Fibroblast of skin of left biceps (primary cell): ENCODE measurements at places on chromosomes 2 and 18.

- DNase-seq, result peak; percentile 12
These were observed 113.0 kb downstream of the DYSF start for GRCh38 chr2:71566372-71566771.

DNA sequence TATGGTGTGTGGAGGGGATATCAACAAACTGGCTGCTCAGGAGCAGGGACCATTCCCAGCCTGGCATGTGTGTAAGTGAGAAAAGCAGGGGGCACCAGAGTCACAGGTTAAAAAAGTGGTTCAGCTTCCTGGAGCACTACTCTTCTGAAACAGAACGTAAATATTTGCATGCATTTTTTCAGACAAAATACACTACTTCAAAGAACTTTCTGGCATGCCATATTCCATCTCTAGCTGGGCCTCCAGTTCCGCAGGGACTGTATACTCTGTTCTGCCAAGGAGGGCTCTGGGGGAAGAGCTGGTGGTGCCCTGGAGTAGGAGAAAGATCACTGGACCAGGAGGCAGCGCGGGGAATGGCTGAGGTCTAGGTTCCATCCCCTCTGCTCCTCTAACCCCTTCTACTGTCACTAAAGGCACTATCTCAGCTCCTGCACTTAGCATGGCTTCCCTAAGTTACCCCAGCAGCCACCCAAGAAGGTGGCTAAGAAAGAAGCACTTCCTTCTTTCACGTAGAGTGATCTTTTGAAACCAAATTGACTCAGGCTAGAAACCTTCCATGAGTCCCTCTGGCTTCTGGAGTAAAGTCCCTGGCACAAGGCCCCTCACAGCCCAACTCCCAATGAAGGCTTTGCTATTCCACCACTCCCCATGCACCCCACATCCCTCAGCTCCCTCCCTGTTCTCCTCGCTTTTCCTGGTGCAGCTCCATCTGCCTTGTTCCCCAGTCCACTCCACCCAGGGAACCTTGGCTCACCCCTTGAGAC lies 57.6 kb upstream of the CABLES1 start:
- no peak for DNase-seq

DNA sequence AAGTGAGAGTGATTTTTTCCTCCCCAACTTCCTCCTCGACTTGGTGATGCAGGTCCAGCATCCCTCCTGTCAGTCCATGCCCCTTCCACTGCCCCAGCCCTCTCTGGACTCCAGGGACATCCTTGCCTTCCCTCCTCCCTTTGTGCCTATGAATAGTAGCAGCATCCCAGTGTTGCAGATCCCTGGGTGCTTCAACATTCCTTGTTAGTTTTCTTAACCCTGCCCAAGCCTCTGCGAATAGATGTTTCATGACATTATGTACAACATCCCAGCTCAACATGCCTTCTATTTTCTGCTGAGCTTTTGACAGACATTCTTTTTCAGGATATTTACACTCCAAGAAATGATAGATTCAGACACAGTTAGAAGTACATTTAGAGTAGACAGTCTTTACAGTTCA lies 35.3 kb upstream of the CCDC150 start:
- no peak for DNase-seq

GRCh38 chr2:235879116-235879515 lies 289.1 kb downstream of the GBX2 start:
- DNase-seq, result no peak

DNA sequence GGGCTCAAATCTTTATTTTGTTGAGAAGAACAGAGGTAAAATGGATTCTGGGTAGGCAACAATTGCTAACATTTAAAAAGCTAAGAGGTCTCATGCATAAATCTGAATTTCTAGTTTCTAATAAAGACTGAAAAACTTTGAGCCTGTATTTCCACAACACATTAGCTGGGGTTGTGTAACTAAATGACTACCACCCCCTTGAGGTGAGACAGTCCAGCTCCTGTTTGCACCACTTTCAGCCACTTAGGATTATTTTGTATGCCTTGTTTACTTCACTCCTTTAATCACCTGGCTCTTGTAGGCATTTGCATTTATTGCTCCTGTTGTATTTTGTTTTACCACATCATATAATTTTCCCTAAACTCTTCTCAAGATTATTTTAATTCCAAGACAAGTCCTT lies 376.6 kb downstream of the PTH2R start:
- no peak for DNase-seq

DNA sequence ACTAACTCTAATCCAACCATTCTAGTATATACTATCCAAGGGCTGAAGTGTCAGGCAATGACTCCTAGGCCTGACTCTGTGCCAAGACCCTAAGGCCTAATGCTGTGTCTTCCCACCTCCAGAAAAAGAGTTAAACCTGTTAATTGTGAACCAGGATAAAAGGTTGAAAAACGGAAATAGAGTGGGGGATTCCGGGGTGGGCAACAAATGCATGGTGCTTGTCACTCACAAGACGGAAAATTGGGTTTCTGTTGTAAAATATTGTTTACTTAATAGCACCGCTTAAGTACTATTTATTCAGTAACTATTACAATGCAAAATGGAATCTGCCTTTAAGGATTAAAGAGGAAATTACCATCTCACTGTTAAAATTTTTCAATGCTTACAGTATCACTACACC lies 3.2 kb downstream of the STK17B start:
- DNase-seq, result no peak

- no peak for DNase-seq
These were observed 23.5 kb upstream of the C2orf42 start for GRCh38 chr2:70214365-70214764.

DNA sequence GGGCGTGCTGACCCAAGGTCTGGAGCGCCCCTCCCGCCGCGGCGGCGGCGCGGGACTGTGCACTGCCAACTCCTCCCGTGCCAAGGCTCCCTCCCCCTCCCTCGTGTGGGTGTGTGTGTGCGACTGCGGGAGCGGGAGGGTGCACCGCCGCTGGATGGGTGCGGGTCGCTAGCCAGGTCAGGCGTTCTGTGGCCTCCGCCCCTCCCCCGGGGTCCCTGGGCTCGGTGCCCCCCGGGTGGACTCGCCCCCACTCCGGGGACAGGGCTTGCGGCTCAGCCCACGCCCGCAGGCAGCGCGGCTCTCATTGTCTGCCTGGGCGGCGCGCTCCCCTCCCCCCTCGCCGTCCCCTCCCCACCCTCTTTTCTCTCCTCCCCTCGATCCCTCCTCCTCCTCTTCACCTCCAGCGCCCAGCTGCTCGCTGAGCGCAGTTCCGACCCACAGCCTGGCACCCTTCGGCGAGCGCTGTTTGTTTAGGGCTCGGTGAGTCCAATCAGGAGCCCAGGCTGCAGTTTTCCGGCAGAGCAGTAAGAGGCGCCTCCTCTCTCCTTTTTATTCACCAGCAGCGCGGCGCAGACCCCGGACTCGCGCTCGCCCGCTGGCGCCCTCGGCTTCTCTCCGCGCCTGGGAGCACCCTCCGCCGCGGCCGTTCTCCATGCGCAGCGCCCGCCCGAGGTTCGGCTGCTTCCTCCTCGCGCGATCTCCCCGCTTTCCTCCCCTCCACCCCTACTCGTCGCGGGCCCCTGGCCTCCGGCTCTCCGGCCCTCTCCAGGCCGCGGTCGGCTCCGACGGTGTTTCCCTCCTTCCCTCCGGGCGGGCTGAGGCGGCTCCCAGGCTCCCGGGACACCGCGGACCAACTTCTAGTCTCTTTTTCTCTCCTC lies at the start of gene GATA6:
GATA6 (plus strand) TSS at position 579 of the 878 bp plus-strand sequence. CDS start 1,556 bp downstream, outside the sequence.
- peak; percentile 65 for DNase-seq

DNA sequence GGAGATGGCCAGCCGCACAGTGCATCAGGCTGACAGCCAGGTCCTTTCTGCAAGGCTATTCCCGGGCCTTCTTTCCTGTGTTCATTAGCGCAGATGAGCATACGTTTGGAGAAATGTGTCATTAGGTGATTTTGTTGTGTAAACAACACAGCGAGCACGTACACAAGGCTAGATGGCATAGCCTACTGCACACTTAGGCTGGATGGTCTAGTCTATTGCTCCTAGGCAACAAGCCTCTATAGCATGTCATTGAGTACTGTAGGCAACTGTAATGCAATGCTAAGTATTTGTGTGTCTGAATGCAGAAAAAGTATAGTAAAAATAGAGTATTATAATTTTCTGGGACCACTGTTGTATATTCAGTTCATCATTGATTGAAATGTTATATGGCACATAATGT lies 50.9 kb upstream of the PHLPP1 start:
- DNase-seq, result no peak

GRCh38 chr18:67840379-67840778 lies 323.9 kb upstream of the DSEL start:
- DNase-seq, result no peak

DNA sequence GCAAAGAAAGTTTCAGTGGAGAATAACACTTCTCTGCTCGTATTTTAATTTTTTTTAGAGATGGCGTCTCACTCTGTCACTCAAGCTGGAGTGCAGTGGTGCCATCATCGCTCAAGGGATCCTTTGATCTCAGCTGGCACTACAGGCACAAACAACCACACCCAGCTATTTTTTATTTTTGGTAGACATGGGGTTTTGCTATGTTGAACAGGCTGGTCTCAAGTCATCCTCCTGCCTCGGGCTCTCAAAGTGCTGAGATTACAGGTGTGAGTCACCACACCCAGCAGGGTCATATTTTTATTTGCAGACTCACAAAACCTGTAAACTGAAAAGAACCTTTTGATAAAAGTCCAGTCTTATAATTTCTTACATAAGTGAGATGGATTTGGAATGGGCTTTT lies 2.6 kb downstream of the TRAK2 start:
- DNase-seq, result no peak

DNA sequence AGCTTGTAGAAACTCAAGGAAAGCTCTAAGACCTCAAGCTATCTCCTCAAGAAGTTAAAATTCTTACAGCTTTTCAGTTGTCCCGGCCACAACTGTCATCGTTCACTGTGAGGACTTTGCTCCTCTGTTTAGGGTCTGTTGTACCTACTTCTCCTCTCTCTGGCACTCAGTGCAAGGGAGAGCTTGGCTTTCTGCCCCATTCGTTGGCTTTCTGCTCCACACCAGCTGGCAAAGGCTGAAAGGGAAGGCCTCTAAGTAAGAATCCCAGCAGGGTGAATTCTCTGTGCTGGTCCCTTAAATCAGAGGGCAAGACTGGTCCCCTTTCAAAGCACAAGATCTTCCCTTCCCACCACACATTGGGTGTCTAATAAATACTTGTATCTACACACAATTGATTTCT lies 17.3 kb downstream of the ZBTB7C start:
- DNase-seq, result no peak

GRCh38 chr2:156322051-156322685 lies 10.4 kb downstream of the NR4A2 start:
- DNase-seq, result no peak

DNA sequence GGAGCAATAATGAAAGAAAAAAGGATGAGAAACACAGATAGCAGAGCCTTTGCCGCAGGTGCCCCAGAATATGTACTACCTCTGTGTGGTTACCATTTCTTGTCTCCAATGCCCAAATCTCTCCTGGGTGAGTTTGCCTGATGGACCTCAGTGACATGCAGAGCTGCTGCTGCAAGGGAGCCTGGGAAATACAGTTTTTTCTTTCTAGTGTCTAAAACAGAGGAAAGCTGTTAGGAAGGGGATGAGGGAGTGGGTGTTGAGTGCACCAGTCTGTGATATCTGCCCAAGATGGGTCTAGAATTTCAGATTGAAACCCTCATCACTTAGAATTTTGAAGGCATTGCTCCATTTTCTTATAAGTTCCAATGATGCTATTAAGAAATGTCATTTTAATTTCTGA lies 9.9 kb upstream of the MBOAT2 start:
- DNase-seq, result no peak

- no peak for DNase-seq
These were observed 39.4 kb downstream of the TMEM182 start for GRCh38 chr2:102801098-102801718.

DNA sequence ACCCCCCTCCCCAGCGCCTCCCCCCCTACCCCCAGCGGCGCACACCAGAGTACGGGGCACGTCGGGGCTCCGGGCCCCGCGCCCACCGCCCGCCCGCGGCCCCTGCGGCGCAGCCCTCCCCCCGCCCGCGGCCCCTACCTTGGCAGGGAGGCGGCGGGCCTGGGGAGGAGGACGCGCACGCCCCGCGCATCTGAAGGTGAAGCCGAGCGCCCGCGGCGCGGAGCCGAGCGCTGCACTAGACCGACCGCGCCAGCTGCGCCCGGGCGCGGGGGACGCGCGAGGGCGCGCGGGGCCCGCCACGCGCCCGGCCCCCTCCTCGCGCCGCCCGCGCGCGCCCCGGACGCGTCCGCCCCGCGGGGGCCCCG lies at the start of gene ZNF516:
ZNF516 (minus strand) TSS at position 237 of the 365 bp plus-strand sequence. CDS start 52,188 bp downstream, outside the sequence.
- DNase-seq, result no peak

GRCh38 chr2:53740170-53740569 lies 27.4 kb upstream of the CHAC2 start:
- DNase-seq, result peak; percentile 4
